ENCODE measurements at places on chromosomes 4 and X.
A peak's percentile ranks its signal among the peaks of the same experiment; 100 is the strongest.

DNA sequence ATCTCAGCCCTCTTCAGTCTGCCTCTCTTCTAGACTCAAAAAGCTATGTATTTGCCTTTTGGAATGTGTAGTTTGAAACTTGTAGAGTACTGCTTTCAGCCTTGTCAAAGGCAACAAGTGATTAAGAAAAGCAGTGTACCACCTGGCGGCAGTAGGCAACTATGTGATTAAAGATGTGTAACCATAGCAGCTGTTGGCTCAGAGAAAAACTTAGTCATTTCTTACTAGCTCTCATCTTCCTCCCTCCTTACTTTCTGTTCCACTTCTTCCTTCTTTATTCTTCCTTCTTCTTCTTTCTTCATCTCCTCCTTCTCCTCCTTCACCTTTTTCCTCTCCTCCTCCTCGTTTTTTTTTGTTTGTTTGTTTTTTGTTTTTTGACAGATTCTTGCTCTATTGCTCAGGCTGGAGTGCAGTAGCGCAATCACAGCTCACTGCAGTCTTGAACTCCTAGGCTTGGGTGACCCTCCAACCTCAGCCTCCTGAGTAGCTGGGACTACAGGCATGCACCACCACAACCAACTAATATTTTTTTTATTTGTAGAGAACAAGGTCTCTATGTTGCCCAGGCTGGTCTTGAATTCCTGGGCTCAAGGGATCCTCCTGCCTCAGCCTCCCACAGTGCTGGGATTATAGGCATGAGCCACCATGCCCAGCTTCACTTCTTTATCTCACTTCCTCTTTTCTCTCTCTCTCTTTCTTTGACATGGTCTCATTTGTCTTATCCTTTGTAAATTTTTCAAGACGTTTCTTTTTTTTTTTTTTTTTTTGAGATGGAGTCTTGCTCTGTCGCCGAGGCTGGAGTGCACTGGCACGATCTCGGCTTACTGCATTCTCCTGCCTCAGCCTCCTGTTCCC, 32.6 kb downstream of the ABHD18 start:
- peak; percentile 36 for DNase-seq

DNA sequence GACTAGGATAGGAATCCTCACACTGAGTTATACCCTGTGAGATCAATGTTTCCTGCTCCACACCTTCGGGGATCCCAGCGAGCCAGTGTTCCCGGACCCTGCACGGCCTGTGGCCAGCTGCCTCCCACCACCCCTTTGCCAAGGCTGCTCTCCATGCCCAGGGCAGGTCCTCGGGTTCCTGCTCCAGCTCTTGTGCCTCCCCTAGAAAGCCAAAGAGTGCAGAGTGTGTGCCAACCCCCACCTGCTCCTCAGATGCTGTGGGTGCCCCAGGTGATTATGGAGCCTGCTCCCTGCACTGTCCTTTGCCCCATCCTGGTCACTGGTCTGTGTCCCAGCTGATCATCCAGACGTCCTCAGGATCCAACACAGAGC, 246.4 kb downstream of the AFAP1 start:
- no peak for DNase-seq

- DNase-seq = no peak
Measured at GRCh38 chr4:125739760-125740159, 425.0 kb downstream of the FAT4 start.

- DNase-seq = peak; percentile 4
Measured at GRCh38 chrX:44344194-44344593, 722 bp upstream of the EFHC2 start.

- no peak for DNase-seq
Measured at GRCh38 chr4:54843106-54843505, 185.3 kb downstream of the KIT start.

DNA sequence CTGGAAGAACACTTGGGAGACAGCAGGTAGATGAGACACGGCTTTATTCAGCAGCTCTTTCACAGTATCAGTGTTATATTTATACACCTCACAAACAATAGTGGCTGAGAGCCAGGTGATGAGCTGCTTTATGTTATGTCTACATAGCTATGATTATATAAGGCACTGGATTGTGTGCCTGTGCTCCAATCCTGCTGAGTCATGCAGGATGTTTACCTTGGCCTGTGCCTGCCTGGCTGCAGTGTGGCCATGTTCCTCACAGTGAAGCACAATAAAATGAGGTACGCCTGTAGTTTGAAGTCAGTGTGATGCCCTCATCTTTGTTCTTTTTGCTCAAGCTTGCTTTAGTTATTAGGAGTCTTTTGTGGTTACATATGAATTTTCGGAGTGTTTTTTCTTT, 31.3 kb downstream of the CXCL13 start:
- DNase-seq = no peak

DNA sequence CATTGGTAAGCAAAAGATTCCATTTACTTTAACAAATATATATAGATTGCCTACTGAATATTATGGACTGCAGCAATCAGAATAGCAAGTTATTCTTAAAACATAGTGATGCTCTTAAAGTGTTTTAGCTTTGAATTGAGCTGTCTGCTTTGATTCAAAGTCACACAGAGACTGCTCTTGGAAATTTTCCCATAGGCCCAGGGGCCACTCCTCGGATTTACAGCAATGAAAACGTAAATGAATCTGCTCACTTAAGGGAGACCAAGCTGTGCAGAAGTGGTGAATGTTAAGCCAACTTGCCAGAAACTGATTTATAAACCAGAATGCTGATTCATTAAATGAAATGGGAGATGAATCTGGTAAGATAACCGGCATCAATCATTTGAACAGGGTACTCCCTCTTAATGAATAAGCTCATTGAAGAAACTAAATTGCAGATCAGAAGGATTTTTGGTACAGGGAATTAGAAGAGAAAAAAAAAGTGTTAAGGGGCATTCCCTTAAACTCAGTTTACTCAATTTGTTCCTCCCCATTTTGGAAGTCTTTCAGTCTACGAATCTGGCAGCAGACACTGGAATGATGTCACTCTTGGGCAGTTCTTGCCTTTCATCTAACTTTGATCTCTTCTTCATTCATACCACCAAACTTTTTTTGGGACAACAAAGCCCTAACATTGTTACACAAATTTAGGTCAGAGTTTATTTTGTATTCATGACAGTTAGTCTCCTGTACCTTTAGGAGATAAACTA, 363.3 kb upstream of the MAGEB2 start:
- DNase-seq = no peak

GRCh38 chr4:90855111-90855510, 727.9 kb downstream of the CCSER1 start:
- DNase-seq = no peak

DNA sequence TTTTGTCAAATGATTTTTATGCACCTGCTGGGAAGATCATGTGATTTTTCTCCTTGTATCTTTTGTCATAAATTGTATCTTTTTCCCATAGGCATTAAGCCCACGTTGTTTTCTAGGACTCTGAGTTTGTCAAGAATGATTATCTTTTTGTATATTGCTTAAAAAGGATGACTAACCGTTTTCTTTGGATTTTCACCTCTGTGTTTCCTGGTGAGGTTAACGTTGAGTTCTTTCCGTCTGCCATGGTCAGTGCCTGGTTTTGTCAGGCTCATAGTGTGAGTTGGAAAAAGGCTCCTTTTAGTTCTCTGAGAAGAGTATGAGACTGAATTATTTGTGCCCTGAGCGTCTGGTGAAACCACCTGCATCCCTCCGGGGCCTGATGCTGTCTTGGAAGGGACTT, 21.9 kb downstream of the PCGF3 start:
- no peak for DNase-seq

GRCh38 chr4:68349279-68349648, 626 bp downstream of the YTHDC1 start:
- DNase-seq = no peak

GRCh38 chr4:176794151-176794550, 1.4 kb upstream of the VEGFC start:
- no peak for DNase-seq

DNA sequence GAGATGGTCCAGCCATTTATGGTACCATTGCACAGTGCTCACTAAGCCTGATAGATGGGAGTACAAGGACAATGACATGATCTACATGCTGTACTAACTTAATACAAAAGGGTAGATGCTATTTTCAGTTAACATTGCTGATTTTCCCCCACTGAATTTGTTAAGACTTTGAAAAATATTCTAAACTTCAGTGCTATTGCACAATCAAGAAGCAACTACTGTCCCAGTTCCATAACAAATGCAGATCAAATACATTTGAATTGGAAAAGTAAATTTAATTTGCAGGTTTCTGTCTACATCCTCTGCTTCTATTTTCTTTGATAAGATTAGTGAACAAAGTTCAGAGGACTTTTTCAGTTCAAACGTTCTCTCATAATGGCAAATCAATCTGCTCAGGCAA, 366.8 kb upstream of the FGF13 start:
- DNase-seq = no peak

DNA sequence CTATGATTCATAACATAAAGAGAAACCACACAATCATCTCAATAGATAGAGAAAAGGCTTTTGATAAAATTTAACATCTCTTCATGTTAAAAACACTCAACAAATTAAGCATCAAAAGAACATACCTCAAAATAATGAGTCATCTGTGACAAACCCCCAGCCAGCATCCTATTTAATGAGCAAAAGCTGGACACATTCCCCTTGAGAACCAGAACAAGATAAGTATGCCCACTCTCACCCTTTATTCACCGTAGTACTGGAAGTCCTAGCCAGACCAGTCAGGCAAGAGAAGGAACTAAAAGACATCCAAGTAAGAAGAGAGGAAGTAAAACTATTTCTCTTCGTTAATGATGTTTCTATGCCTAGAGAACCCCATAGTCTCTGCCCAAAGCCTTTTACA, 507.2 kb downstream of the PABPC4L start:
- no peak for DNase-seq

DNA sequence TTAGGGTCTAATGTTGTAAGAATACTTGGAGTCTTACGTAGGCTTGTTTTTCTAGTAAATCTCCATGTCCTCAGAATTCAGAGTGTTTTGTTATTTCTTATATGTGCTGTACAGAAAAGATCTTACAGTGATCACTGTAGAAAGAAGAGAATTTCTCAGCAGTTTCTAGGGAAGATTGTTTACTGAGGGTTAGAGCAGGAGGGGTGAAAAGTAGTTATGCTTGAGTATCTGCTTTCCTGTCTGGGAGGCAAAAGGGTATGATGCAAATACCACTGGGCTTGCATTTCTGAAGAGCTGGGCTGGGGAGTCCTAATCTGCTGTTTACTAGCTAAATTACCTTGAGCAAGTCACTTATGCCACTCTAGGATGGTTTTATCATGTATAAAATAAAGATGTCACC, 78.2 kb downstream of the BEND4 start:
- no peak for DNase-seq

GRCh38 chr4:38046727-38047489, 86.7 kb downstream of the PTTG2 start:
- no peak for DNase-seq

DNA sequence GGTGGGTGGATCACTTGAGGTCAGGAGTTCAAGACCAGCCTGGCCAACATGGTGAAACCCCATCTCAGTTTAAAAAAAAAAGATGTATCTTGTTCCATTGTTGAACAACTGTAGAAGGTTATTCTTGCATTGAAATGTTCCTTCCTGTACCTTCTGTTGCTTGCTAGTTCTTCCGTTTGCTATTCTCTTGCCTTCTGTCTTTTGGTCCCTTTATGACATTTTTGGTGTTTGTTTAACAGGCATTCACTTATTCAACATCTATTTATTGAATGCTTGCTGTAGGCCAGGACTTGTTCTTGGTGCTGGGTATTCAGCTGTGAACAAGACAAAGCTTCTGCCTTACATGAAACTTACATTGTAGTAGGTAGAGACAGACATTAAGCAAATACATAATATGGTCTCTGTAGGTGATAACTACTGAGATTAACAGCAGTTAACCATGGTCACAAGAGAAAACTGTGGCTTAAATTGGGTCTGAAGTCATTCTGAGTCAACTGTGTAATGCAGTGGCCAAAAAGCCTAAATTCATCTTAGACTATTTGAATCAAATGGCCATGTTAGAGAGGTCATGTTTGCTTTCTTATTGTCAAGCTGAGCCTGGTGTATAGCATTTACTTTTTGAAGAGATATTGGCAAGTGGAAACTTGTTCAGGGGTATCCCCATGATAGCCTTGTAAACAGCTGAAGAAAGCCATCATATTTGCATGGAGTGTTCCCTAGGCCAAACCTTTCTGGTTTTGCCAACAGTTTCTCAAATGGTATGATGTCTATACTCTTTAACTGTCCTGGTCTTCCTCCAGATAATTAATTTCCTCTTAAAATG, 35.6 kb downstream of the GAB1 start:
- DNase-seq = no peak

DNA sequence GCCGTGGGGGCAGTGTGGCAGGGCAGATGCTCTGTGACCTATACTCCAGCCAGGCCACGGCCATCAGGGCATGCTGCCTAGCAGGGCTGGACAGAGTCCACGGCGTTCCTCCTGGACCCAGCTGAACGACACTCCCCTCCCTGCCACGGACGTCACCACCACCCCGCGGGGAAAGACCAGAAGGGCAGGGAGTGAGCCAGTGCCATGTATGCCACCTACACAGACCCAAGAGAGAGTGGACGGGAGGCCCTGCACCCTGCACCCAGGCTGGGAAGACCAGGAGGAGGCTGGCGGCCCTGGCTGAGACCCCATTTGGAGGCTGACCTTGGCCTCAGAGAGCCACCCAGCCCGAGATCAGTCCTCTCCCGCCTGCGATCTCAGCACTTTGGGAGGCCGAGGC, 101.9 kb downstream of the FAM53A start:
- DNase-seq = no peak

DNA sequence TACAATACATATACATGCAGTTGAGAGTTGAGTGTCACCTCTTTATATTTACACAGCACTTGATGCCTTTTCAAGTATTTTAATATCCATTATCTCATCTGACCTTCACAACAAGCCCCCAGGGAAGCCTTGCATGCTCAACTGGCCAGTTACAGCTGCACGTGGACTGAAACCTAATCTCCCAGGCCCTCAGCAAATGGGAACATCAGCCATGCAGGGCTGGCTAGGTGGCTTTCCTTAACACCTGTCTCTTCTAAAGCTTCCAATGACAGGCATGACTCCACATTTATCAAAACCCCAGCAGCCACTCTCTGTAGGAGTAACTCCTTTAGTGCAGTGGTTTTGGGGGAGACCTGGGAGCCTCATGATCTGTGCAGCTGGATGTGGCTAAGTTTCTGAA, 56.4 kb downstream of the PHKA2 start:
- DNase-seq = no peak

DNA sequence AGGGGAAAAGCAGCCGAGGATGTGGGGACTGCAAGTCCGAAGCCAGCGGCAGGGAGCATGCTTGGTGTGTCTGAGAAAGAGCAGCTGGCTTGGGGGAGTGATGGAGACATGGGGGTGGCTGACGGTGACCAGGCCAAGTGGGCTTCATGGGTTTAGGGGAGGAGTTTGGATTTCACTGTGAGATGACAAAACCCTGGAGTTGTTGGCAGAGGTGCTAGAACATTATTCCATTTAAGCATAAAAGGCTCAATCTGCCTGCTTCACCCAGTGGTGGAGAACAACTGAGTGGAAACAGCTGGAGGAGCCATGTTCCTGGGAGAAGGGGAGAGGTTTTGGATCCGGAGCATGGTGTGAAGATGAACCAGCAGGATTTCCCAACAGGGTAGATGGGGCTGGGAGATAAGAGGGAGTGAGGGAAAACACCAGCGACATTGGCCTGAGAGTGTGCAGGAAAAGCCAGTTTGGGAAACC, 318.0 kb upstream of the TAPT1 start:
- no peak for DNase-seq
